ENCODE measurements at places on chromosomes 1 and 21.

GRCh38 chr1:8422510-8423268, 104.8 kb downstream of the SLC45A1 start:
- DNase-seq = no peak

GRCh38 chr1:208108646-208109330, 135.4 kb downstream of the PLXNA2 start:
- no peak for DNase-seq

GRCh38 chr1:178725466-178726086, 532 bp downstream of the RALGPS2 start:
- DNase-seq = no peak

- DNase-seq = no peak
Observed at GRCh38 chr1:39635205-39635870, 4.1 kb downstream of the HEYL start.

GRCh38 chr1:7827126-7827955, 25.5 kb downstream of the UTS2 start:
- no peak for DNase-seq

GRCh38 chr1:213852107-213852506, 135.7 kb upstream of the PROX1 start:
- no peak for DNase-seq

DNA sequence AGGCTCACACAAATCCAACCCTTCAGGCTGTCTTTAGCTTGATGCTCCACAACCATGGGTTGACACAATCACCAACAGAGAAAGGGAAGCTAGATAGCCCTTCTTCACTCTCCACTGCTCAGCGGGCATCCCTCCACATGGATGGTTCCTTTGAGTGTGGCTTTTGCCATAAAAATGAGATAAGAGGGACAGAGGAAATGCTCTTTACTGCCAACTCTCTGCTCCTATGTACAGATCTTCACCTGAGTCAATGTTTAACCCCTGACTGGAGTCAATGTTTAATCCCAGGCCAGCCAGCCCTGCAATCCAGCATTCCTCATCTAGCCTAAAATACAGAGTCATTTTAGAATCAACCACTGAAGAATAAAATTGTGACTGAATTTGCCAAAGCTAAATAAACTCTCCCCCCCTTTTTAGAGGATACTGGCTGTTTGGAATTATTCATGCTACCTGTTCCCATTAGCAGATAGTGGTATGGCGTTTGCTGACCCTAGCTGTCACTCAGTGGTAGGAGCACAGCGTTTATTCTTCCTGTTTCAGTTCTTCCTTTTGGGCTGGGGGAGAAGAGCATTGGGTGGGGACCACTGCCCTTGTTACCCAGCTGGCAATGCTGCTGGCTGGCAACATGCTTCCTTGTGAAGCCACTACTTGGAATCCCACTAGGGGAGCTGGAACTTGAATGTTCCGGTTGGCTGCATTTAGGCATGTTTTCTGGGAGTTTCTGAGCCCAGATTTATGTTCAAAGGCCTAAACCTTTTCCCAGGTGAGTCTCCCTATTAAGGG, 5.2 kb upstream of the PIGR start:
- DNase-seq = no peak

- DNase-seq = no peak
Observed at GRCh38 chr1:81377406-81377805, 423.3 kb upstream of the ADGRL2 start.

GRCh38 chr1:19704247-19705113, 39.8 kb downstream of the HTR6 start:
- DNase-seq = peak; percentile 16

GRCh38 chr1:56380531-56380930, 198.8 kb downstream of the PLPP3 start:
- no peak for DNase-seq

GRCh38 chr1:244353551-244354091, 98.1 kb downstream of the ADSS2 start:
- peak; percentile 84 for DNase-seq

- DNase-seq = no peak
Observed at GRCh38 chr1:228156941-228157728, 7.4 kb downstream of the GJC2 start.
